ENCODE measurements at places on chromosomes 1 and 21. TPM values are rescaled to one million over a fixed set of nuclear protein-coding genes. Genes with fewer than 3 reads are reported as not detected.

DNA sequence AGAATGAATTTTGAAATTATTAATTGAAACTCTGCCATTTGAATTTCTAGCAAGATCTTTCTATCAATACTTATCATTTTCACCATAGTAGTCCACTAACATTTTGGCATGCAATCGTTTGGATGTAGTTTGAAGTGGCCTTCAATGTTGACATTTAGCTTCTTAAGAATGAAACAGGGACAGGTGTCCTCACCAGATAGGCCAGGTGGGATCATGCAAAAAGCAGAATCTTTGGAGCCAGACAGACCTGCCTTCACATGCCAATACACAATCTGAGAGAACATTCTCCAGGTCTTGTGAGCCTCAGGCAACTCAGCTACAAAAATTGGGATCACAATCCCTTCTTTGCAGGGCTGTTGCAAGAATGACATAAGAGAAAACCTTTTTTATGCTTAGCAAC, 18.3 kb upstream of the HSPA13 start:
- no peak for DNase-seq

- DNase-seq, result no peak
These were observed 138.5 kb downstream of the LRIG2 start for GRCh38 chr1:113211467-113211866.

The RGS4 gene
- polyA plus RNA-seq, result 3.8 TPM

DNA sequence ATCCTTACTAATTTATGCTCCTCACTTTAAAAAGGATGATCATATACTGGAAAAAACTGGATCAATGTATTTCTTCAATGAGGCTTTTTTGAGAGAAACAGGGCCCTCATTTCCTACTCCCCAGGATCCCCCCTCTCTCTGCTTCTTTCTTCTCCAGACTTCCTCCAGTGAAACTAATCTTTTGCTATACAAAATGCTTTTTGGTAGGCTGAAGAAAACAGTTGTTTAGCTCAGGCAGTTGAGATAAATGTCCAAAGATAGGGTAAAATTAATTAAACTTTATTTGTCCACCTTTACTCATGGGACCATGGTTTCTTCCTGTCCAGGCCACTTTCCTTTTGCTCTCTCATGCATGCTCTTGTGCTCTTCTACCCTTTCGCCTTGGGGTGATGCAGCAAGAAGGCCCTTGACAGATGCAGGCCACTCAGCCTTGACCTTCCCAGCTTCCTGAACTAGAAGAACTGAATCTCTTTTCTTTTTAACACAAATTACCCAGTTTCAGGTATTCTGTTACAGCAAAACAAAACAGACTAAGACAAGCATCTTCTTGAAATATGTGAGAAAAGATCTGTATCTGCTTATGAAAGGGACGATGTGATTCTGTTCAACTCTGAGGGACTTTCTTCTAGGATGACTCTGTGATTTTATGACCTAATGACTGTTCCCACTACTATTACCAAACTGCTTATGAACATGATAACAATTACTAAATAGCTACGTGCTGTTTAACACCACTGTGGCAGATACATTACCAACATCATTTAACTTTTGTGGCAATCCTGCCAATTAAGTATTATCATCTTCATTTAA, 63.7 kb downstream of the NVL start:
- DNase-seq, result no peak

The IRF6 gene
- 0.73 TPM for polyA plus RNA-seq

GRCh38 chr21:41160036-41160435, 7.9 kb upstream of the BACE2 start:
- DNase-seq, result no peak

DNA sequence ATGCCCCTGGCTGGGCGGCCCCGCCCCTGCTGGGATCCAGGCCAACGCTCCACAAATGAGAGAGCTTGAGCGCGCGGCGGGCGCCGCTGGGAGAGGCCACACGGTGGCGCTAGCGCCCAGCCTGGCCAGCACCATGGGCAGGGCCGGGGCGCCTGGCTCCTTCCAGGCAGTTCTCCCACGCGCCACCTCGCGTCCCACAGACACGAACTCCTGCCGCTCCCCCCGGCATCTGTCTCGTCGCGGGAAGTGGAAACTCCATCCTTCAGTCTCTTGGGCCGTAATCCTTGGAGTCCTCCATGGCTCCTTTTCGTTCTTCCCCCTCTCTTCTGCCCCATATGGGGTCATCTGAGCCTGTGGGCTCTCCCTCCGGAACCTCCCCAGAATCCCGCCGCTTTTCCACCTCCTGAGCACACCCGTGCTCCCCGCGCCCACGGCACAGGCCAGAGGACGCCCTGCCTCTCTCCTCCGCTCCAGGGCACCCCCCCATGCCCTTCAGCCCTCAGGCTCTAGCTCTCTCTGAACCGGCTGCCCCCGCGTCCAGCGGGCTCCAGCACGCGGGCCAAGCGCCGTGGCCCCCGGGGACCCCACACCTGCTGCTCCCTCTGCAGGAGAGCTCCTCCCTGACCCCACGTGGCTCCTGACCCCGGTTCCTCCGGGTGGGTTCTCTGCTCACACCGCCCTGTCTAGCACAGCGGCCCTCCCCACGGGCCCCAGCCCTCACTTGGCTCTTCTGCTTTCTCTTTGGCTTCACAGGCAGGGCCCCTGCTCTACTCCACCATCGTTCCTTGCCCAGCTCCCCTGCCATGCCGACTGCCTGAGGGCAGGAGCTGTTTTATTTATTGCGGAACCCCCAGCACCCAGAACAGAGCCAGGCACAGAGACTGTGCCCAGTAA, 31.9 kb upstream of the EDN2 start:
- DNase-seq, result peak; percentile 96

- no peak for DNase-seq
These were observed 20.1 kb downstream of the TFAP2E start for GRCh38 chr1:35592991-35593769.

The CLDN8 gene
- polyA plus RNA-seq, result not detected

The DYNLT5 gene
- polyA plus RNA-seq, result 3.5 TPM

GRCh38 chr1:207649865-207650580, 5.1 kb downstream of the CR1L start:
- no peak for DNase-seq

The PGBD5 gene
- polyA plus RNA-seq, result 36.6 TPM

The OR2T33 gene
- polyA plus RNA-seq, result not detected

The DIO1 gene
- not detected for polyA plus RNA-seq

DNA sequence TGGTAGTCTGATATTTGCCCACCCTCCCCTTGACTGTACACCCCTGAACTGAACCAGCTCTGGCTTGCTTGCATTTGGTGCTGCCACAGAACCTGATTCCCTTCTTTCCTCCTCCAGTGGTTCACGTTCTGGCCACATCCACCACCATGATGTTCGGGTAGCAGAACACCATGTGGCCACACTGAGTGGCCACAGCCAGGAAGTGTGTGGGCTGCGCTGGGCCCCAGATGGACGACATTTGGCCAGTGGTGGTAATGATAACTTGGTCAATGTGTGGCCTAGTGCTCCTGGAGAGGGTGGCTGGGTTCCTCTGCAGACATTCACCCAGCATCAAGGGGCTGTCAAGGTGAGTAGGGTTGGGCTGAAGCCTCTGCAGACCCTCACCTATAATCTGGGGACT, 1.8 kb downstream of the CDC20 start:
- DNase-seq, result no peak

GRCh38 chr1:166977951-166978350, 2.6 kb upstream of the ILDR2 start:
- DNase-seq, result no peak

The NMNAT2 gene
- 0.98 TPM for polyA plus RNA-seq

DNA sequence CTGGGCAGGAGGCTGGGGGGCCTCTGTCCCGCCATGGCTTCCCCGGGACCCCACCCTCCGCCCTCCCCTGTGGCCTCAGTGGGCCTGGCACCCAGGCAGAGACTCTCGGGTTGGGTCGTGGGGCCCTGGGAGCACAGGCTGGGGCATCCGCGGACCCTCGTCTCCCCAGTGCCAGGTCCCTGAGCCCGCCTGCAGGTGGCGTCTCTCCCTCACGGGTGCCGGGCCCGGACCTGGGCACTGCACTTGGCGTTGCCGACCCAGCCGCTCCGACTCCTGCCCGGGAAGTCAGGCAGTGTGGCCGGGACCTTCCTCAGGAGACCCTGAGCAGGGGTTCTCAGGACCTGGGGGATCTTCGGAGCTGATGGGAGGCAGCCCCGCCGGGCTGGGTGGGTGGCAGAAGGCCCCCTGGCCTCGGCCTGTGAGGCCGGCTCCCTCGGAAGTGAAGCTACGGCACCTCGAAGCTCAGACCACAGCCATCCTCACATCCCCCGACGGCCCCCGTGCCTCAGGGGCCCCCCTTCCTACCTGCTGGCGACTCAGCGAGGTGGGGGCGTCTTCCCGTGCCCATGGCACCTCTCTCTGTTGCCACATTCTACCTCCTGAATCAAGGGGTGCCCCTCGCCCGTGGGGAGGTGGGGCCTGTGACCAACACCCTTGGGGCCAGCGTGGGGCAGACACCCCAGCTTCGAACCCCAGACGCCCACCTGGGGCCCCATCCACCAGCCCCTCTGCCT, 6.4 kb upstream of the C1orf159 start:
- peak; percentile 79 for DNase-seq

The ADAMTS1 gene
- polyA plus RNA-seq, result 15.2 TPM

- peak; percentile 9 for DNase-seq
These were observed 11.2 kb downstream of the OR2W3 start for GRCh38 chr1:247906504-247907047.

The C8A gene
- not detected for polyA plus RNA-seq

The RHOU gene
- 19.4 TPM for polyA plus RNA-seq

The ITSN1 gene
- 26.1 TPM for polyA plus RNA-seq

The TDRD5 gene
- polyA plus RNA-seq, result not detected

The ENTREP3 gene
- polyA plus RNA-seq, result 15.8 TPM

- no peak for DNase-seq
These were observed 69.2 kb upstream of the MAGI3 start for GRCh38 chr1:113320972-113321680.

- no peak for DNase-seq
These were observed 349.6 kb downstream of the LMO4 start for GRCh38 chr1:87678266-87678665.

The LDLRAD1 gene
- polyA plus RNA-seq, result not detected

DNA sequence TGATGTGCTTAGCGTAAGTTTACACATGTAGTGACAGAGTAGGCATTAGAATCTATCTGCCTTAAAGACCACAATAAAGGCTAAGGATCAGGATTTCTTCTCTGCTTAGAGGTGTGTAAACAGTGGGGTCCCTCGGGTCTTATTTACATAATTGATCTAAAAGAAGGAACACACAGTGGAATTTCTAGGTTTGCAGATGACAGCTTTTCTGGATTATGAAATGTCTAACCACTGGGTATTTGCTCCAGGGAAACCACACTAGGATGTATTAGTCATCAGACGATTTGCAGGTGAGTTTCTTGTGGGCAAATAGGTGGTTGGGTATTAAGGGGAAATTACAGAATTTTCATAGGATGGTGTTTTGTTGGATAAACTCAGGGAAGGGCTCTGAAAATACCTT, 5.8 kb downstream of the LRRC8D start:
- DNase-seq, result no peak

The MAP1LC3C gene
- 14.4 TPM for polyA plus RNA-seq

- no peak for DNase-seq
These were observed 261 bp upstream of the CCDC24 start for GRCh38 chr1:43991200-43991475.

The S100B gene
- polyA plus RNA-seq, result 11.0 TPM

DNA sequence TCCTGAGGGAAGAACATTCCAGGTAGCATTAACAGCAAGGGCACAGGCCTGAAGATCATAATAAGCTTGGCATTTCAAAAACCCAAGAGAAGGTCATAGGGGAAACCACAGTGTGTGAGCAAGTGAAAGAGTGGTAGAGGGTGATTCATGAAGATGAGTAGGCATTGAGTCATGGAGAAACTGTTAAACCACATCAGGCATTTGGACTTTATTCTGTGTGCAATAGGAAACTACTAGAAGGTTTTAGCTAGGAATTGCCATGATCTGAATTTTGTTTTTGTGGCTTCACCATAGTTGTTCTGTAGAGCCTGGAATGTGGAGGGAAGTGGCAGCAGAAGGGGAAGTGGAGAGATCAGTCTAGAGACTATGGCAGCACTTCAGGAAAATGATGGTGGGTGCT, 359.0 kb upstream of the PTBP2 start:
- no peak for DNase-seq

The OLFM3 gene
- 0.93 TPM for polyA plus RNA-seq

DNA sequence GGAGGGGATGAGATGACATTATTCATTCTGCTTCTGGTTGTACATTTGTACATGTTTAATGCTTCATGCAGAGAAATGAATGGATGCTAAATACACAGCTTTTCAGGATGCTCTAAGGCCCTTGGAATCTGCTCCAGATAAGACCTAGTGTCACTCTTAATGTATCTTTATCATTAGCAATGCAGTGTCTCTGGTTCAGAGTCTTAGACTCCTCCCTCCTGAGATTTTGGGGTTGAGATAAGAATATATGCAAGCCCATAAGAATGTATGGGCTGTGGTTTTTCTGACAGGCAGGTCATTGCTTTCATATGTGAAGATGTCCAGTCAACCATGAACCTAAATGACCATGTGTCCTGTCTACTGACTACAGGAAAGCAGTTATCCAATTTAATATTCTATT, 415.5 kb downstream of the RPS6KC1 start:
- DNase-seq, result no peak

- peak; percentile 97 for DNase-seq
These were observed 15.2 kb downstream of the SLC27A3 start for GRCh38 chr1:153790313-153790965.

GRCh38 chr1:198232378-198232777, 75.6 kb downstream of the NEK7 start:
- no peak for DNase-seq

The ASH1L gene
- polyA plus RNA-seq, result 23.7 TPM

The PPIAL4G gene
- polyA plus RNA-seq, result not detected

The AXDND1 gene
- 0.13 TPM for polyA plus RNA-seq

- no peak for DNase-seq
These were observed 1.8 kb downstream of the LRRC3 start for GRCh38 chr21:44456915-44457736.

DNA sequence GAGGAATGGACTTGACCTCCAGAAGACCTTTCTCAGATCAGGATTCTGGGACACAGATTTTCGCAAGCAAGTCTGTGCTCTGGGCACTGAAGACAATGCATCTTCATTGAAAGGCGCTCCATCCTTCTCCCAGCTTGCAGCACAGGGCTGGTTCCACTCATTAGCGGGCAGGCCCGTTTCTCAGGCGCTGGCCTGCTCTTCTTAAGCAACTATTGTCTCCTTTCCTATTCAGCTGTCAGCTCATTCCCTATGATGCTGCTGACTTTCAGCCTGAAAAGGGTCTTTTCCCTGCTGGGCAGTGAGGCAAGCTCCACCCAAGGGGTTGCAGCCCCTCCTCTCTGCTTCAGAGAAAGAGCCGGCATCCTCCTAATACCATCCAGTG, 91.9 kb upstream of the PLXNA2 start:
- DNase-seq, result no peak

- no peak for DNase-seq
These were observed 32.8 kb downstream of the PCNT start for GRCh38 chr21:46356494-46357334.

DNA sequence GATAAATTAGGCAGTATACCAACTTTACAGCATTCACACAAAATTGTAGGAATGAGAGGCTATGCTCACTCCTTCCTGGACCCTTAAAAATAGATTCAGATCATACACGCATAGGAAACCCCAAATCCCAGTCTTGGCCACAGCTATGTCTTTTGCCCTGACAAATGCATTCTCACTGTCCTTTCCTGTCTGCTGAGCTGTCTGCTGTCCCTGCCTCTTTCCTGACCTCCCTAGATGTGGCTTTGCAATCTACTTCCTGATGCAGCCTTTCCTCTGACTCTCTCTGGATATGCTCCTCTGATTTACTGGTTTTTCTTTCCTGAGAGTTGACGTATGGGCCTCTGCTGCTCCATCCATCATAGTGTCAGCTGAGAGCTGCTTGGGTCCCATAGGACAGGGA, 59.8 kb upstream of the SLC35F3 start:
- no peak for DNase-seq

All from muscle of leg (tissue), 16 donors.